ENCODE measurements at places on chromosomes 3 and 15.

DNA sequence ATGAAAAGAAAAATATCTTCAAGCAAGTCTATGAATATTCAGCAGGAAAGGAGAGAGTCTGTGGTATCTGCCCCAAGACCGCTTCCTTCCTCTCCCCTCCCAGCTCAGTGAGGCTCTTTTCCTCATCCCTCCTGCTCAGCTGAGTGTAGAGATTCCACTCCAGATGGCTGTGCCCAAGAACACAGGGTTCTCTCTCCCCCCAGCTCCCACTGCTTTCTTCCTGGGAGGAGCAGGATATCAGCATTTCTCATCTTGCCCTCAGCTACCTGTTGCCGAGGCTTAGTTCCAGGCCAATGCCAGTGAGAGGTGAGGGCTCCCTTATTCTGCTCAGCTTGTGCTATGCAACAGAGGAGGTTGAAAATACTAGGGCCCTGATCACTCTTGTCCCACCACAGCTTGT, 211.9 kb downstream of the SV2B start:
- no peak for DNase-seq

GRCh38 chr3:140602781-140603180, 75.1 kb upstream of the TRIM42 start:
- no peak for DNase-seq

- no peak for DNase-seq
These were observed 27.6 kb downstream of the ARNT2 start for GRCh38 chr15:80431635-80432344.

DNA sequence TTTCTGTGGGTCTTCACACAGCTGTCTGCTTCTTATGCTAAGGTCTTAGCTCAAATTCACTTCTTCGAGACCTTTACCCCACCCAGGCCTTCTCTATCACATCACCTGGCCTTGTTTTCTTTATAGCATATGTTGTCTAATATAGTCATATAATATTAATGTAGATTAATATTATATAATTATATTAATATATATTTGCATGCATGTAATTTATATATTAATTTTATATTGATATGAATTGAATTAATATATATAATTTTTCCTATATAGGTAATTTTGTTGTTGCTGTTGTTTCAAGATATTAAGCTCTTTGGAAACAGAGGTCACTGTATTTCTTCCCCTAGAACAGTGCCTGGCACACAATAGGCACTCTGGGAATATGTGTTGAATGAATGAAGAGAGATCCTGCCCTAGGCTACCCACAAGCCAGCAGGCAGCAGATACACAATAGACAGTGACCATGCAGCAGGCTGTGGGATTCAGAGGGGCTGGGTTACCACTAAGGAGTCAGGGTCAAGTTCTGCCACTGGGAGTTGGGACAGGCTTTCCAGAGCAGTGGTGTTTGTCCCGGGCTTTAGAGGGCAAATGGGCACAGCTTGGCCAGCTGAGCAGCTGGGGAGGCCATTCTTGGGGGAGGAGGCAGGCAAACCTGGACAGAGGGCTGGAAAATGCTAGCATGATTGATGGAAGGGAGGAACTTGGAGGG, 126.3 kb downstream of the DNAJB8 start:
- no peak for DNase-seq

DNA sequence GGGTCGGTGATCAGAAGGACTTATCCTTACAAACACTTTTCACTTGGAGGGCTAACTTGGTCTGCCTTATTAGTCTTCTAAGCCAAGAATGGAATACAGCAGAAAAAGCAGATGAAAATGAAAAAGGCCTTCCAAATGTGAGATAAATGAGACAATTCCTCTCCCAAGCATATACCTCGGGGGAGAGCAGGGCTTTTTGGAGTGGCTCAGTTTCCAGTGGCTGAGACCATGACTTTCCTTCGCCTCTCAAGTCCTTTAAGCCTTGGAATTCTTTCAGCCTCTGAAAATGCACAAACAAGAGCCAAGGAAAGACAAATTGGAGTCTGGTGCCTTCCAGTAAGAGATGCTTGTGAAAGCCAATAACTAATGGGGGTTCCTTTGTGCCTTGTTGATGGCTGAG, 130.9 kb downstream of the DTWD1 start:
- no peak for DNase-seq

DNA sequence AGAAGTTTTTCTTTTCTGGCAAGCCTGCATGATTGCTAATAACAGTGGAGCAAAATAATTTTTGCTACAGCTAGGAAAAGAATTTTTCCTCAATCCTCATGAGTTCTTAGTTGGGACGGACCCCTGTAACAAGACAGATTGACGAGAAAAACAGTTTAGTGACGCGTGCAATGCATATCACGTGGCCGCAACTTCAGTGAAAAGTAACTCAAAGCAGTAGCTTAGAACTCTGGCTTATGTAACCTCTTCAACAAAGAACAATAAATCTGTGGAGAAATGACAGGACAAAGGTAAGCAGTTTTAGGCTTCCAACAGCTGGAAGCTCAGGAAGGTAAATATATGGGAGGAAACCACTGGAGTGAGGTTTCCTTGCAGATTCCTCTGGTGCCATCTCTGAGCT, 19.7 kb downstream of the FAM107A start:
- DNase-seq = no peak

GRCh38 chr3:62798000-62798399, 77.2 kb downstream of the CADPS start:
- no peak for DNase-seq

GRCh38 chr3:46989146-46989810, 9.8 kb downstream of the NBEAL2 start:
- DNase-seq = no peak

DNA sequence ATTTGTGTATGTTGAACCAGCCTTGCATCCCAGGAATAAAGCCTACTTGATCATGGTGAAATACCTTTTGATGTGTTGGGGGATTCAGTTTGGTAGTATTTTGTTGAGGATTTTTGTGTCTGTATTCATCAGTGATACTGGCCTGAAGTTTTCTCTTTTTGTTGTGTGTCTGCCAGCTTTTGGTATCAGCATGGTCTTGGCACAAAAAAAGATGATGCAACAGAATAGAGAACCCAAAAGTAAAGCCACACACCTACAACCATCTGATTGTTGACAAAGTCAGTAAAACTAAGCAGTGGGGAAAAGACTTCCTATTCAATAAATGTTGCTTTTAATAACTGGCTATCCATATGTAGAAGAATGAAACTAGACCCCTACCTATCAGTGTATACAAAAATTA, 77.6 kb downstream of the TCF12 start:
- DNase-seq = no peak

DNA sequence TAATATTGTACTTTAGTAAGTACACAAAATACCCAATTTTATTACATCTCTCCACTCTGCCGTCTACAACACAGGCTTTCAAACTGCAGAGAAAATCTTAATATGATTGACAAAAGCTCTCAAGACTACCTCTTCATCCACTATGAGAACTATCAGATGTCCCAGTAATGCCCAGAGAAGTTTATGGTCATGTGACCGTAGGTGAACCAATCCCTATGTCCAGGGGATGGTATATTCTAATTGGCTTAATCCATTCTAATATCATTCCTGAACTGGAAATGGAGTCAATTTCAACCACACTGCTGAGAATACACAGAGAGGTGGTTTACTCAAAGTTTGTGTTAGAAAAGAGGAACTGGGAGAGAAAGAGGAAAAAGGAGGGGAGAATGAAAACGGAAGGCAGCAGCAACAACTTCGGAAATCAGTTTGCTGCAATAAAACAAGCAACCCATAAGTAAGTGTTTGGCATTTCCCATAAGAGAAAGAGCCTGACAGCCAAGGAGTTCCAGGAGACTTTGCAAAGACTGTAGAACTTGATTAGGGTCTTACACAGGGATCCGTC, 7.3 kb downstream of the SST start:
- DNase-seq = no peak

- DNase-seq = no peak
These were observed 257.7 kb upstream of the NR2F2 start for GRCh38 chr15:96072821-96073220.

DNA sequence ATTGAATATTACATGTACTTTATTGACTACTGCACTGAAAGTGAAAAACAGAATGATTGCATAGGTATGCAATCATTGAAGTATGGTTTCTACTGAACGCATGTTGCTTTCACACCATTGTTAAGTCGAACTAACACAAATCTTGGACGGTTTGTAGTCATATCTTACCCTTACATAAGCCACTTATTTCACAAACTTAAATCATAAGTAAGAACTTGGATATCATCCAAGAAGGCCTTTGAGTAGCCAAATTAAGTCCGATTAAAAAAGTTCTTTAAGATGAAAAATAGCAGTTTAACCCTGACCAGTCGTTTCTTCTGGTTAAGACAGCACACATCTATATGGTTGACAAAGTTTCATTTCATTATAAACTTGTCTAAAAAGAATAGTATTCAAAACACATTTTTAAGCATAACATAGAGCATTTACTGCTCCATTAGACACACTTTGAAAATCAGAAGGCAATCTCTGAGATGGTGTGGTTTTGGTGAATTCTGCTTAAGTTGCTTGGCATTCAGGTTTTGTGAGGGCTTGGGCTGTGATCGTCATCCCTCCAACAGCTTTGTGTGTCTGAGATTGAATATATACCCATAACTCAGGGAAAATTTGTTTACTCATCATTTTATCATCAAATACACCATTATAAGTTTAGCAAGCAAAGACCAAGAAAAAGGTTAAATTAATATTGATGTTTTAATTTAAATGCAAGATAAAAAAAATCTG, 92.2 kb downstream of the NFKBIZ start:
- no peak for DNase-seq

All from mesothelial cell of epicardium (in vitro differentiated cells).